T-cell (primary cell): ENCODE measurements at places on chromosomes 12 and 14. TPM values are rescaled to one million over a fixed set of nuclear protein-coding genes. Genes with fewer than 3 reads are reported as not detected.

Gene CBLN3
- 5.0 TPM for total RNA-seq

DNA sequence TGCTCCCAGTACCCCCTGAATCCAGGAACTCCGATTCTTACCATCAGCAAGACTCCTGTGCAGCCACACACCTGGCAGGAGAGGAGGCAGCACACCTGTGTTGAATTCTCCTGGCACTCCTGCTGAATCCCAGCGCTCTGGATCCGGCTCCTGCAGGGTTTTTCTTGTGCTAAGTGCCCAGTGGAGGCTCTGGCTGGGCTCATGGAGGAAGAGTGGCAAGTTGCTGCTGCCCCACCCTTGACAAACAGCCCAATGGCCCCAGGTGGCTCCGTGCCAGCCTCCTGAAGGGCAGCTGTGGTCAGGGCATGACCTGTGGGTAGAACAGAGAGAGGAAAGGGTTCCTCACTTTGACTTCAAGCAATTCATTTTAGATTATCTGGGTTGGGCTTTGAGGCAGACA, 20.0 kb downstream of the CRACR2A start:
- H3K4me1 ChIP-seq = peaks cover 6% of the 10 kb centered on the region
- H3K27me3 ChIP-seq = no peaks in the 10 kb centered on the region
- no peak overlapping the region for H3K27ac ChIP-seq
- no peak for DNase-seq

DNA sequence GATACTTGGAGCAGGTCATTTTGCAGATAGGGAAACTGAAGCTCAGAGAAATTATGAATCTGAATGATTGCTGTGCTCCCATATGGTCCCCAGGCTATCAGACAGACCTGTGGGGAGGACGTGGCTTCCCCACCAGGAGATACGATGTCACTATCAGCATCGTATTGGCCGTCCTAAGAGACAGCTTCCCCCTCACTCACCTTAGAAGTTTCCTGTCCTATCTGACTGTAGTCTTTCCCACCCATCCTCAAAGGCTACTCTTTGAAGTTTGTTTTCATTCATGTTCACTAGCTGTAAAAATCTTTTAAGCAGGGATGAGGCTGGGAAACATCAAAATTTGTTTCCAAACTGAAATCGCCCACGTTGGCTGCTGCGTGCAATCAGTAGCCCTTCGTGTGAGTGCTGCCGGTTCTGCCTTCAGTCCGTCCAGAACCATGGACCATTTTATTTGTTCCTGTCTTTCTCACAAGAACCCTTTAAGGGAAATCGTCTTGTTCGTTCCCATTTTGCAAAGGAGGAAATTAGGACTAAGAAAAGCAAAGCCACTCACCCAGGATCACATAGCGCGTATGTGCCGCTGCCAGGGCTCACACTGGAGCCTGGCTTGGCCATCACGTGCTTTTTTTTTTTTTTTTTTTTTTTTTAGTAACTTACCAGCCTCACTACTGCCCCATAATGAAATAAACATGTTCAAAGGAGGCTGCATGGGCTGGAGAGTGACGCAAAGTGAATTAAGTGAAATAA, 1.0 kb upstream of the KDM2B start:
- H3K4me1 ChIP-seq = peaks cover 17% of the 10 kb centered on the region
- no peak for DNase-seq
- H3K27me3 ChIP-seq = no peaks in the 10 kb centered on the region
- peak overlapping the region; percentile 73 for H3K4me3 ChIP-seq
- peaks cover under 1% of the 10 kb centered on the region for H3K36me3 ChIP-seq
- H3K27ac ChIP-seq = peak overlapping the region; percentile 89

Gene STAC3
- total RNA-seq = 1.3 TPM

DNA sequence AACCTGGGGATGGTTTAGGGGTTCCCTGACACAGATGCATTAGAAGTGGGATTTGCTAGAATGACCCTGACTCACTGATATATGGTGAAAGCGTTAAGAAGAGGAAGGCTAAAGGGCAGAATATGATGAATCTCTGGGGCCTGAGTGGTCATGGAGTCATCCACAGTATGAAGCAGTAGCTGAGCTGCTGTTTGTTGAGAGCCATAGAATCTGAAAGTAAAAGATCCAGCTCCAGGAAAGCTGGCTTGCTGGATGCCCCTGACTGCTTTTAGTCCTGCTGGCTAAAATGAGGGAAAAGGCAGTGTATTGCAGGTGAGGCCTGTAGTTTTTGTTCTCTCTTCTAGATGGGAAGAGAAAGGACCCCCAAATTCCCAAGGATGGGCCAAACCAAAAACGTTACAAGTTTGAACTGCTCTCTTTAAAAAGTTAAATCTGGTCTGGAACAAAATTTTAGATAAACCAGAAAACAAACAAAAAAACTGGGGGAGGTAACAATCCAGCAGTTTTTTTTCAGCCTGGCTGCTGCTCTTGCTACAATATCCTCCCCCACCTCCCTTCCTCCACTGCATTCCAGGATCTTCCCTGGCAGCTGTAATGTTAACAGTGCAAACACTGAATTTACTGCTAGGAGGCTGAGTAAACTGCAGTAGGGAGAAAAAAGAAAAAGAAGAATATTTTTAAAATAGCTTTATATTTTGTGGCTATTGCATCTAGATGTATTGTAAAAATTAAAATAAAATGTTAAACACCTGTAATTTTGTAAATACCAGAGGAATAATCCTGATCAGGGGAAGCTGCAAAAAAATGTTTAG, 16.5 kb downstream of the SEL1L start:
- peaks cover 45% of the 10 kb centered on the region for H3K36me3 ChIP-seq
- no peaks in the 10 kb centered on the region for H3K27me3 ChIP-seq
- peaks cover 16% of the 10 kb centered on the region for H3K4me1 ChIP-seq
- no peak overlapping the region for H3K27ac ChIP-seq
- no peak for DNase-seq

- no peak overlapping the region for H3K4me3 ChIP-seq
- H3K27ac ChIP-seq = no peak overlapping the region
- H3K4me1 ChIP-seq = no peaks in the 10 kb centered on the region
- H3K36me3 ChIP-seq = no peaks in the 10 kb centered on the region
- no peaks in the 10 kb centered on the region for H3K27me3 ChIP-seq
- no peak for DNase-seq
These were observed 45.1 kb downstream of the SAV1 start for GRCh38 chr14:50622978-50623377.

DNA sequence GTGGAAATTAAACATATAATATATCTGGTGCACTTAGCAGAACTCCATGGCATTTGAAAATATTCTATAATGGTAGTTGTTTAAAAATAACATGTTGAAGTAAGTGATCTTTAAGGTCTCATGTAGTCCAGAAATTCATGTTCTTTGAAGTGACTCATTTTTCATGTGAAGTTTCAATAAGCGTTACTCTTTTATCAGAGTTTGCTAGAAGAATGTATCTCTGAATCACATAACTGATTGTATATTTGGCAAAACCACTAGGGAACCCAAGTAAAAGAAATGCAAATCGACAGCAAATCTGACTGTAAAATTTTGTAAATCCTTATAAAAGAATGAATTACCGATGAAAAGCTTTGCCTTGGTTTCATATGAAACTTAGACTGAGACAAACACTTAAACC, 463.3 kb downstream of the TMTC2 start:
- H3K4me3 ChIP-seq = no peak overlapping the region
- H3K36me3 ChIP-seq = no peaks in the 10 kb centered on the region
- H3K27me3 ChIP-seq = no peaks in the 10 kb centered on the region
- H3K27ac ChIP-seq = no peak overlapping the region
- no peak for DNase-seq

Gene NPAS3
- total RNA-seq = not detected

GRCh38 chr14:51657762-51658161, 6.1 kb downstream of the FRMD6 start:
- no peak overlapping the region for H3K4me3 ChIP-seq
- peaks cover 16% of the 10 kb centered on the region for H3K4me1 ChIP-seq
- no peaks in the 10 kb centered on the region for H3K36me3 ChIP-seq

DNA sequence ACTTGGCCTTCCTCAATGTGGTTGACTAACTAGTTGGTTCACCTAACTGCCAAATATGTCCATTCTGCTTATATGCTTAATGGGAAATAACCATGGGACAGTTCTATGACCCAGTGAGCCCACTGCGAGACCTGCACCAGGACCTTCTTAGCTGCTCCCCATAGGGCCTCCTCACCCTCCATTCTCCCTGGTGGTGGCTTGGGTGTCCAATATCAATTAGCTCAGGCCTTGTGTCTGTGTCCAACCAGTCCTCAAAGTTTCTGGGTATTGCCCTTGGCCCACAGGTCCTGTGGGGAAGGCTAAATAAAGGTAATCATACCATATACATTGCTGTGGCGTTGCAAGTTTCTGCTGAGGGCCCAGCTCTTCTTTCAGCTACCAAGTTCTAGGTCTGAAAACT, 228.2 kb downstream of the PCNX1 start:
- no peaks in the 10 kb centered on the region for H3K27me3 ChIP-seq
- H3K36me3 ChIP-seq = no peaks in the 10 kb centered on the region
- H3K4me3 ChIP-seq = no peak overlapping the region
- DNase-seq = no peak

Gene NEUROD4
- total RNA-seq = not detected

Gene SLC38A4
- total RNA-seq = 0.13 TPM

Gene RAB2B
- total RNA-seq = 26.2 TPM

DNA sequence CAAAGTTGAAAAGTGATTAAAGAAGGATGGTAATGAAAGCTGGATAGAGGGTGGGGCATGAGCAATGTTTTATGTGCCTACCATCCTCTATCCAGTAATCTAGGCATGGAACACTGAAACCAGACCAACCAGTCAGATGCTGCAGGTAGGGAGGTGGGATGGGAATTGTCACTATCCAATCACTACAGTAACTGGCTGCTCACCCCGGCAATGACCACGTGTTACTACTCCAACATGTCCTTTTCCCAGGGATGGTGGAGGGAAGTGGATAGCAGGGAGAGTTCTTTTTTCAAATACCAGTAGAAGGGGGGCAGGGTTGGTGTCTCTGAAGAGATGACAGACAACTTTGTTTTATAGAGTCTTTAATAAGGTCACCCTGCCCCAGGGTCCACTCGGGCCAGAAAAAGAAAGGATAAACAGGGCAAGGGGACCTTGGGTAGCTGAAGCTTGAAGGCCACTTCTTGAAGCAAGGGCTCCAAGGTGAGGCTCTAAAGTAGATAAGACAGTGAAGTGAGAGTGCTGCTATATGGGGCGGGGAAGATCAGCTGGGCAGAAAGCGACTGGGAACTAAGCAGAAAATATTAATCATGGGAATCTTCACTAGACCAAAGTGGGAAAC, 14.7 kb upstream of the CDH24 start:
- DNase-seq = no peak
- H3K4me1 ChIP-seq = peaks cover 35% of the 10 kb centered on the region
- H3K4me3 ChIP-seq = no peak overlapping the region
- H3K36me3 ChIP-seq = peaks cover 24% of the 10 kb centered on the region
- H3K27me3 ChIP-seq = no peaks in the 10 kb centered on the region

Gene TSPAN19
- total RNA-seq = not detected

Gene COCH
- total RNA-seq = 0.76 TPM

GRCh38 chr14:24307575-24308341, at the start of gene CIDEB:
TSS of gene CIDEB (minus strand) at chr14:24307977. CDS start at chr14:24307858, 119 bp downstream.
- H3K4me1 ChIP-seq = peaks cover 21% of the 10 kb centered on the region
- H3K27me3 ChIP-seq = no peaks in the 10 kb centered on the region
- H3K36me3 ChIP-seq = peaks cover 49% of the 10 kb centered on the region
- H3K27ac ChIP-seq = peak within 1 kb of the TSS; percentile 20
- H3K4me3 ChIP-seq = no peak within 1 kb of the TSS

GRCh38 chr14:102360388-102360787, 2.3 kb downstream of the CINP start:
- H3K4me3 ChIP-seq = no peak overlapping the region
- H3K27me3 ChIP-seq = no peaks in the 10 kb centered on the region
- H3K4me1 ChIP-seq = peaks cover 19% of the 10 kb centered on the region
- no peak for DNase-seq
